ENCODE measurements at places on chromosomes 3 and 15.

DNA sequence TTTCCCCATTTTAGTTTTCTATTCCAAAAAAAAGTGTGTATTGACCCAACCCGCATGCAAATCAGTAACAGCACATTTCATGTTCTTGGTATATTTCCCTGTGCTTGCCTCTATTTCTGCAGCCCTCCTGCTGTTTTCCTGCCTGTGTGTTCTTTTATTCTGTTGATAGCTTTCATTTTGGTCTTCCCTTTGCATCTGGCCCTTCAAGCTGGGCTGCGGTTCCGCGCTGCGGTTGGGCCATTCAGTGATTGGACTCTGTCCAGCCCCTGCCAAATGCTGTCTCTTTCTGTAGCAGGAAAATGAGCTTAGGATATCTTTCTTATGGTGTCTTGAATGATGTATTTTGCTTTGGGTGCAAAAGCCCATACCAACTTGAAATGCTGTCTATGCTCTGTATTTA lies 49.9 kb downstream of the ZNF621 start:
- DNase-seq: no peak

- no peak for DNase-seq
Measured at GRCh38 chr15:78216276-78217104, 17.9 kb downstream of the ACSBG1 start.

DNA sequence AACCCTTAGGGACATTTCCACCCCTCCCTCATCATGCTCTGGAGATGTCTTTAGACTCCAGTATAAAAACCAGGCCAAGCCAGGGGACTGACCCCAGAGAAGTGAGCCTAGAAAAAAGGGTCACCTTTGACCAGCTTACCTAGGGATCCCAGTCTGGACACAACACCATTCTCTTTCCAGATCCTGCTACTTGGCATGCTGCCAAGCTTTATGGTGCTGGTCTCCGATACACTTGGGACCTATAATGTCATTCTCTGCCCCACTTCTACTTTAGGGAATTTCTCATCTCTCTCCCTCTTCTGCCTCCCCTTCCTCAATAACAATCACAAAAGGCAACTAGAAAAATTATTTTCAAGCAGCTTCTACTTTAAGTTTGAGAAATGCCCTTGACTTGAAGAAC lies 124.4 kb downstream of the LRRN1 start:
- no peak for DNase-seq

DNA sequence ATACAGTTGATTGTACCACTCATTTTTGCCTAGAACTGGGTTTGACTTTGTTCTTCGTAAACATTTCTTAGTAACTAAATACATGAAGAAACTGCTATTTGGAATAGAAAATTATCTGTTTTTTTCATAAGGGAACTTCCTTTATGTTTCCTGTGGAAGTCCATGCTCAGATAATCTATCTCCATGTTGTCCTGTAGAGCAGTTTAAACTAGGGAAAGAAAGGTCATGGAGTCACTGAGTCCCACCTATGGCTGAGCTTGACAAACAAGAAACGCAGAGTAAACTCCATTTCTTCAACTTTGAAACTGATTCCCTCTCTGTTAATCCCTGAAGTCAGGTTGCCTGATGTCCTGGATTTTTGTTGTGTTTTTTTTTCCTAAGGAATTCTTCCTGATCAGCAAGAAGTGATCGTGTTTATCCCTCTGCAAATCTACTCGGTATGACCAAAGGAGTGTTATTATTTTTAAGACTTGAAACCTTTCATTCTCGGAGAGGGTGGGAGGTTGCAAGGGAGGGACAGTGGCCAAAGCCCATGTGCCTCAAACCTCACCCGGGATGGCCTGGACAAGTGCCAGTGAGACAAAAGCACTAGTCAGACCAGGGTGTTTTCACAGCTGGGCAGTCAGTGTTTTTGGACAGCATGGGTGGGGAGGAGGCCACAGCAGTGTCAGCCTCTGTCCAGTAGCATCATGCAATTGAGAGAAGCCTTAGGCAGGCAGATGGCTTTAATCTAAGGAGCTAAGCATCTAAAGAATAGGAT lies 129.8 kb upstream of the PHLDB2 start:
- no peak for DNase-seq

DNA sequence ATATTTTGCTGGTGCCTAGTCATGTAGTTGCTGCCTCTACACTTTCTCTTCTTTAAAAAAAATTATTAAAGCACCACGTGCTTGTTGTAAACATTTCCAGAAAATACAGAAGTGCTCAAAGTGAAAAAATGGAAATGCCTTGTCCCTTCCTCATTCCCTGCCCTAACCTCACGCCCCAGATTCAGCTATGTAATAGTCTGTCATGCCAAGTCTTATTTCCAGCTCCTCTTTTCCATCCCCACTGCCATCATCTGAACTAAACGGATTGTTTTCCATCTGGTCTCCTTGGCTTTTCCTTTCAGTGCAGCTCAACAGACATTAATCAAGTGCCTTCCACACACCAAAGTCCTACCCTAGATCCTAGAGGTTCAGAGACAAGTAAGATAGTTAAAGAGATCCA lies 15.5 kb downstream of the ZNF774 start:
- DNase-seq: no peak

GRCh38 chr3:58625196-58625824 lies 41.3 kb downstream of the FAM3D start:
- DNase-seq: no peak

- DNase-seq: no peak
Measured at GRCh38 chr3:107430996-107431245, 53.7 kb downstream of the CCDC54 start.

- DNase-seq: no peak
Measured at GRCh38 chr3:174907027-174907426, 47.9 kb downstream of the NAALADL2 start.

DNA sequence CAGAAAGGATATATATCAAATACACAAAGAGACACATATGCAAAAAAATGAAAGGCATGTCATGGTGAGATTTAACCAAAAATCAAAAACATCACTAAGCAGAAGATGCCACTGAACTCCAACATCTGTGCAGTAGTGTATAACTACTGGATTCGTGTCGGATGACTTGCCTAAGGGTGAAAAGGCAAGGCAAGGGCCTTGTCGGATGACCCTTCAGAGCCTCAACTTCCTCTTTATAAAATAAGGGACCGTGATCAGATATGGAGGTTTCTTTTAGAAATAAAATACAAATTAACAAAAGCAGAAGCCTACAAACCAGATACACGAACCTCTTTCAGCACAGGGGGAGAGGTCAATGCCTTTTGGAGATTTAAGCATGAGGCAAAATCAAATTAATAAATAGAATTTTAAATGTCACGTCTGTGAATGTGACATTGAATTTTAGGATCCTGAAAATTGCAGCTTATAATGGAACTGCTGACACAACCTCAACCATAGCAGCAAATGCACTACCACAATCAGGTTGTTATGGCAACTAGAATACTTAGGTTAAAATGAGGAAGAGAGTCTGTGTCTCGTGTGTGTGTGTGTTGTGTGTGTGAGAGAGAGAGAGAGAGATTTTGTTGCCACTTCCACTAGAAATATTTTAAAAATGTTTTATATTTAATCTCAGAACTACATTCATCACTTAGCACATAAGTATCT lies 8.3 kb upstream of the CHRM5 start:
- no peak for DNase-seq

DNA sequence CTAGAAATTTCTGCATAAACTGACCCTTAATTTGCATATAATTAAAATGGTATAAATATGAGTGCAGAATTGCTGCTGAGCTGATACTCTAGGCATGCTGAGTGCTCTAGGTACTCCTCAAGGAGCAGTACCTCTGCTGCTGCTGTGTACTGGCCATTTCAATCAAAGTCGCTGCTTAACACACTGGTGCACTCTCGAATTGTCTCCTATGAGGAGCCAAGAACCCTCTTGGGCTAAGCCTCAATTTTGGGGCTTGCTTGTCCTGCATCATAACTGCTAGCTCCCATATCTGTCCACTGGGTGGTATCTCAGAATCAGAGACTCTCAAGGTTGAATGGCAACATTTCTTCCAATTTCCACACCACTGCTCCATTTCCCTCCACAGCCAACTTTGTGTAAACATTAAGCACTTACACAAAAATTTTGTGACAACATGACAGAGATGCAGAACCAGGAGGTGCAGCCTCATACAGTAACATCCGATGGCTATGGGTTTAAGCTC lies 82.5 kb downstream of the XXYLT1 start:
- no peak for DNase-seq

DNA sequence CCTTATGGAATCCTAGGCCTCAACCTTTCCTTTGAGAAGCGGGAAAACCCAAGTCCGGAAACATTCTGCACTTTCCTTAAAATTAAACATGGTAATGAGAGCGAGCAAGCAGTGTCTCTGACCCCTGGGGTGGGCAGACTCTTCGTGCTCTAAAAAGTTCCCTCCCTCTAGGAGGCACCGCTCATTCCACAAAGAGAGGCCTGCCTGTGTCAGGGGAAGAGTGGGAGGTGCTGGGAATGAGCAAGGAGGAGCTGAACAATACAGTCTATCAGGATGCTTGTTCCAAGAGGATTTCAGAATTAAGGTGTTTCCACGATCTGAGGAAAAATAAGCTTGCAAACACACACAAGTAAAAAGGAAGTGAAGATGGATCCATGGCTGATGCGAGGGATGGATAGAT lies 6.0 kb upstream of the RLBP1 start:
- DNase-seq: no peak

DNA sequence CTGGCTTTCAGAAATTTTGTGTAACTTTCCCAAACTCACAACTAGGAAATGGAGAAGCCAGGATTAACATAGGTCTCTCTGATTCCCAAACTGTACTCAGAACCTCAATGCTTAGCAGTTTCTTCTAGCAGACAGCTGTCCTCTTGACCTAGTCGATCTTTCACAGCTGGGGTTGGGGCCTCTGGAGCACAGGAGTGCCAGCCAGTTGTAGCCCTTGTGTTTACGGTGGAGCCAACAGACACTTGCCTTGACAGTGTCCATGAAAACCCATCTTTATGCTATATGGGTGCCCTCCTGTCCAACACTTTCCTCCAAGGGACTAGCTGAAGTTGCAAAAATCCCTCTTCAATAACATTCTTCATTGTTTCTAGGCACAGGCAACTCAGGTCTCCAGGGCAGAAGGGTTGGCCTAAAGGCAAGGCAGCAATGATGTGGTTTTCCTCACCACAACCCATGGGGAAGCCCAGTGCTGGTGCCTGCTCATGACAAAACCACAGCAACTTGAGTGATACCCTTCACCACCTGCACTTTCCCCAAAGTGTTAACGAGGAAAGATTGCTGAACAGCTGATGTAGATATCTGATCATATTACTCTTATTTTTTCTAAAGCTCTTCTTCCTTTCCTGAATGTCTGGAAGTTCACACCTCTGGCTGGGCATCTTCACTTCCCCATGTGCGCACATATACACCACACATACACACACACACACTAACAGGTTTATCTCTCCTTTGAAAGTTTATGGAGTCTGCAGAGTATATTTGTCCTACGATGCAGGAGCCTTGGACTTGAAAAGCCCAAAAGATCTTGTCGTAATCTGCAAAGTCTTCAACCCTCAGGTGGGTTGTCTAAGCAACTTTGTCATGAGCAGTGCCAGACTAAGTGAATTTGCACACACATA lies 11.0 kb upstream of the KNG1 start:
- DNase-seq: no peak

DNA sequence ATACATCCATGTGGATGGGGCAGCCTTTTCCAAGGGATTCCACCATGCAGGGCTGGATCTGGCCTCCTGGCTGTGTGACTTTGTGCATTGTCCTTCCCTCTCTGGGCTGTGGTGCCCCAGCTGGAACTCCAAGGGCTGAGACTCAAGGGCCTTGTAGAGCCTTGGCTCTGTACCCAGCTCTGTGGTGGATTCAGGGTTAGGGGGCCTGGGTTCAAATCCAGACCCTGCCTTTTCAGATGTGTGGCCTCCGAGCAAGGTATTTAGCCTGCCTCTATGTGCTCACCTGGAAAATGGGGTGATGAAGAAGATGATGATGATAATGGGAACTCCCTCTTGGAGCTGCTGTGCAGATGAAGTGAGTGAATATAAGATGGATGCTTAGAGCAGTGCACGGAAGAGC lies 161.9 kb downstream of the WNT7A start:
- DNase-seq: no peak
